ENCODE measurements at places on chromosomes 3 and 15.

- no peak for DNase-seq
These were observed 24.8 kb upstream of the PPIB start for GRCh38 chr15:64187396-64188191.

- no peak for DNase-seq
These were observed 281.9 kb upstream of the LRRFIP2 start for GRCh38 chr3:37456270-37456708.

- DNase-seq: peak; percentile 85
These were observed at the start of gene TYRO3 for GRCh38 chr15:41558400-41559238. Gene TYRO3, plus strand, starts transcription at chr15:41559212. Its CDS starts 46 bp downstream, at chr15:41559258.

DNA sequence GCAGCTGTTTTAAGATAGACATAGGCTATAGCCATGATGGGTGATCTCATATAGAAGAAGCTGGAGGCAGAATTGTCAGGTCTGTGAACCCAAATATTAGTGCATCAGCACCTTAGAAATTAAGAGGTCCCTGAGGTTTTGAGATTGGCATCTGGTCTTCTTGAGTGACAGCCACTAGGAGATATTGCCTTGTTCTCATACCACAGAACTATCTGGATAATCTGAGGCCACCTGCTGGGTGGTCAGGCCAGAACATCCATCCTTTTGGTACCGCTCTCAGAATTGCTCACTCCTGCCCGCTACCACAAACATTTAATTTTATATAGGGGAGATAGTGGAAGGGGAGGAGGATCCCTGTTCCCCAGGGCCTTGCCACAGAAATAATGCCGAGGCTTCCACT is 210.6 kb upstream of the ZPLD1 start:
- no peak for DNase-seq

DNA sequence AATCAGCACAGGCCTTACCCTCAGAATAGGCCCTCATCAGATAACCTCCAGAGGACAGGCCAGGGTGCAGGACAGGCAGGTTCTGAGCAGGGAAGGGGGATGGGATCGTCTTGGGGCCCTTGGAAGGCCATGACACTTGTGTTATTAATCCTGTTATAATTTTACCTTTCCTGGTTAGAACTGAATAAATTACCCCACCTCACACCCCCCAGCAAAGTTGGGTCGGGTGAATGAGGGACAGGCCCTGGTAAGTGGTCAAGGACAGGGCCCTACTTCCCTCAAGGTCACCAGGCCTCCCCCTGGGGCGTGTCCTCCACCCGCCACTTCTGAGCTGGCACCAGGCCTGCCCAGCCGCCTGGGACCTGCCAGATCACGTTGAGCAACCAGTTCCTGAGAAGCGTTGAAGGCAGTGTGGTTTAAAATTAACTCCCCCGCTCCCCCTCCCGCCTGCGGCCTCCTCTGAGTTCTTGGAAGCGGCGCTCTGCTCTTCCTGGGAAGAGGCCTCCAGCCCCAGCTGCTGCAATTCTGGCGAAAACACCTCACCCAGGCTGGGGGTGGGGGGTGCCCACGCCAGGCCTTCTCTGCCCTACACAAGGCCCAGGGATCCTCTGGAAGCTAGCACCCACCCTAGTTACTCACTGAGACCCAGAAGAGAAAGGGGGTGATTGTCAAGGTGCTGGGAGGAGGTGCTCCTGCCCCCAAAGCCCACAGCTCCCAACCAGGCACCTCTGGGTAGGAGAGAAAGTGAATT is 10.6 kb downstream of the CISH start:
- DNase-seq: peak; percentile 66

- no peak for DNase-seq
These were observed 101.8 kb downstream of the RPLP1 start for GRCh38 chr15:69554279-69554961.

DNA sequence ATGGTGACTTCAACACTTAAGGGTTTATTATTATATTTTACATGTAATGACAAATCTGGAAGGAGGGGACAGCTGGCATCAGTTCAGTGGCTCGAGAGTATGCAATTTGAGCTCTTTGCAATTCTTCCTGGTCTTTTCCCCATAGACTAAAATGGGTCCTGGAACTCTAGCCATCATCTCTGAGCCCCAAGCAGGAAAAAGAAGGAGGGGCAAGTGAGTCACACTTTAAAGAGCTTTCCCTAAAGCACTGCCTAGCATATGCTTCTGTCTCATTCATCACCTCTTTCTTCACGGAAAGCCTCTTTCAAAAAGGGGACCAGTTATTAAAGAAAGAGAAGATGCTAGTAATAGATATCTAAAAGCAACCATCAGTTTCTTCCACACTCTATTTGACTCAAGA is 466.3 kb downstream of the ZIC1 start:
- no peak for DNase-seq

GRCh38 chr3:13167064-13167743 is 94.0 kb upstream of the IQSEC1 start:
- DNase-seq: no peak

DNA sequence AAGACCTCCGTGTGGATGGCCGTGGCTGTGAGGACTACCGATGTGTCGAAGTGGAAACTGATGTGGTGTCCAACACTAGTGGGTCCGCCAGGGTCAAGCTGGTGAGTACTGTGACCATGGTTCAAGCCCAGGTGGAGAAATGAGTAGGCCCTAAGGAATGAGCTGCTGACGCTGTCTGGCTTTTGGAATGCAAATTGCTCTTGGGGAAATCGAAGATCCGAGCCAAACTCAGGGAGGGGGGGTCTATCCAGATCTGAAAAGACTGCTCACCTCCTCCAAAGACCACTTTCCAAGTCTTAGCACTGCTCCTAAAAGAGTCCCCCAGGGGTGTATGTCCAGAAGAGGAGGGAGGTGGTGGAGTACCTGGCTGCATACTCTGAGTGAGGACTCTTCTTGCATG is 13.1 kb downstream of the EXOSC7 start:
- no peak for DNase-seq

DNA sequence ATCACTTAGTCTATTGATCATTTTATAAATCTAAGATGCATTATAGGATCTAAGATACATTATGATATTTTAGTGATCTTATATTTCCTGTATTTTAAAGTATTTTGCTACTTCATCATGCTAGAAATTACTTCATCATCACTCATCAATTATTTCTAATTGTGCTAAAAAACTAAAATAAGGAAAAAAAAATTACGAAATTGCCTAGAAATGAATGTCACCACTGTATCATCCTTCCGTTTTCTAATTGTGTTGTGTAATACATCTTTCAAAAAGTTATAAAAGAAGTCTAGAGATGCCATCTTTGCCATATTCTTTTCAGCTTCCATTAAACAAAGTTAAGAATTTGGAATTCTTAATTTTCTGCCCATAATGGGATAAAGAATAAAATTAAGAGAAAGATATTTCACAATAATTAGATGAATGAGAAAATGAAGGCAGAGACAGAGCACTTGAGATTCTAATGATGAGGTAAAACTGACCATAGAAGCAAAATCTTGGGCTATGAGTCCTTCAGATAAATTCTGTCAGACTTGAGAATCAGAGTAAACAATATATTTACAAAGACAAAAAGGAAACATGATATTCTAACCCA is 48.8 kb downstream of the ALDH1A2 start:
- DNase-seq: no peak

DNA sequence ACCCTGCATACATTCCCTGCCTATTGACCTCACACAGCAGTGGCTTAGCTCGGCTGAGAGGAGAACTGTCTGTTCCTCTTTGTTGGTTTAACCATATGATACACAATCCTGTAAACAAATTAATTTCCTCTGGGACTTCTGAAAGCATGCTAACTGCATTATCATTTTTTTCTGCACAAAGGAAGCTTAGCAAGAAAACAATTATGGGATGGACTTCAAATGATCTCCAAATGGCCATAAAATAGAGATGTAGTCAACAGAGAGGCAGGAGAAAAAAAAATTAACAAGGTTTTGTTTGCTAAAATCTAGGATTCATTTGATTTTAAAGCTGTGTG is 14.4 kb upstream of the TMC3 start:
- no peak for DNase-seq

- no peak for DNase-seq
These were observed 235.6 kb downstream of the EDEM1 start for GRCh38 chr3:5423076-5423475.

GRCh38 chr3:75192146-75192616 is 471.9 kb upstream of the FRG2C start:
- peak; percentile 31 for DNase-seq

DNA sequence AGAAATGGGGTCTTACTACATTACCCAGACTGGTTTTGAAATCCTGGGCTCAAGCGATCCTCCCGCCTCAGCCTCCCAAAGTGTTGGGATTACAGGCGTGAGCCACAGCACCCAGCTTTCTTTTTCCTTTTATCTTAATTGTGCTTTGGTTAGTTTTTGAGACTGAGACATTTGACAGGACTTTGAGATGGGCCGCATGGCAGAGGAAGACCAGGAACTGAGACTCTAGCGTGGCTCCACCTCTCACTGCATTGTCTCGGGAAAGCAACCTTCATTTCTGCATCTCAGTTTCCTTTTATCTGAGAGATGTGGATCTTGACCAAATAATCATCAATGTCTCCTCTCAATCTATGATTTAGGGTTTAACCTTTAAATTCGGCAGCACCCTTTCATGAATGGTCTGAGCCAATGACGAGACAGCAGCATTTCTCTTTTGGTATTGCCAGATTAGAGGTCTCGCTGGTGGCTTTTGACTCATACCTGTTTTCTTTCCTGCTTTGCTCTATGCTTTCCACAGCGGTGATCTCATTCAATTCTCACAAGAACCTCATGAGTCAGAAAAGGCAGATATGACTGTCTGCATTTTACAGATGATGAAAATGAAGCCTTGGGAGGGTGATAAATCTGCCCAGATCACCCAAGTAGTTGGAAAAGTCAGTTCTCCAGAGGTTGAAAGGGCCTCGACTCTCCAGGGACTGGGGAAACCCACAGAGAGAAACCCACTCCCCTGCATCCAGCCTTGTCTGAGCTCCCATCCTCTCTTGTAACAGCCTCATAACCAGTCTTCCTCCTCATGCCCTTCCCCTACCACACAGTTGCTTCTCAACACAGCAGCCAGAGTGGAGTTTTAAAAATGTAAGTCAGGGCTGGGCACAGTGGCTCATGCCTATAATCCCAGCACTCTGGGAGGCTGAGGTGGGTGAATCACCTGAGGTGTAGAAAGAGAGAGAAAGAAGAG is 84.8 kb upstream of the FOXB1 start:
- peak; percentile 28 for DNase-seq

GRCh38 chr3:25037049-25037547 is 391.0 kb upstream of the RARB start:
- DNase-seq: no peak

DNA sequence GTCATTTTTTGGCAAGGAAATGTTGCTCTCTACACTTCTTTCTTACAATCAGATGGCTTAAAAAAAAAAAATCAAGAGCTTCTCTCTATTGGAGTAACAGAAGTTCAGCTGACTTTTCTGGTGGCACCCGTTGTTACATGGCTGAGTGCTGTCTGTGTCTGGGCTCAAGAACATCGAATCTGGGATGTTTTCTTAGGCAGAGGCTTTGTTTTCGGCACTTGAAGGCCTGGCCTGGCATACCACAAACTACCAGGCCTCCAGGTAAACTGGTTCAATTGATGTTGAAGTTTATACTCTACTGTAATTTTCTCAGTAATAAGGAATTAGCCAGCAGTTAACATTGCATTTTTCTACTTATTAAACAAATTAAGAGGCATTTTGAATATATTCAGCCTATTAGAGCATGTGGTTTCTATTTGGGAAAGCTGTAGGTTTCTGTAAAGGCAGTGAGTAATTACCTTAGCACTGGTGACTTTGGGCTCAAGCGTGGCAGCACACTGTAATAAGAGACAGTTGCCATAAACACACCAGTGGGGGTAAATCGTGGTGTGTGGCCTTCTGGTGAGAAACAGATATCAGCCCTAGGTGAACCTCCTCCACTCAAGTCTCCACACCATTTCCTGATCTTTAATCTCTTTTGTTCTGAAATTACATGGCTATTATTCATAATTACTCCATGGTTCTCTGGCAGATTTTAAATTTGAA is 544.7 kb downstream of the MECOM start:
- no peak for DNase-seq

DNA sequence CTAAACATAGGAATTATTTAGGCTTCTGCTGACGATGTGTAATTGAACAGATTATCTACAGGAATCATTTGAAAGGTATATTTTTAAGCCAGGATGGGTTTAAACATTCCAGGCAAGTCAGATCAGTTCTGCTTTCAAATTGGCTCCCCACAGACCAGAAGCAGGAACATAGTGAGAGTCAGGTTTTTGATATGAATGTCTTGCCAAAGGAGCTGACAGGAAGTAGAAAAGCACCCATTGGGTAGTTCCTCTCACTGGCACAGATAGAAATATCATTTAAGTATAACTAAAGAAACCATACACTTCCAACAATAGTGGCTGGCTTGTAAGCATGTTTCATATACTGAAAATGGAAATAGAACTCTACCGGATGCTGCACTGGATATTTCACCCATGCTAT is 95.2 kb downstream of the CLDN1 start:
- no peak for DNase-seq

GRCh38 chr3:181568248-181568647 is 143.5 kb upstream of the SOX2 start:
- no peak for DNase-seq

- DNase-seq: no peak
These were observed 38.3 kb upstream of the INO80 start for GRCh38 chr15:41154412-41154811.

Measured in CD8-positive, alpha-beta T cell (primary cell).